ENCODE measurements at places on chromosomes 2 and 18. TPM values are rescaled to one million over a fixed set of nuclear protein-coding genes. Genes with fewer than 3 reads are reported as not detected.

DNA sequence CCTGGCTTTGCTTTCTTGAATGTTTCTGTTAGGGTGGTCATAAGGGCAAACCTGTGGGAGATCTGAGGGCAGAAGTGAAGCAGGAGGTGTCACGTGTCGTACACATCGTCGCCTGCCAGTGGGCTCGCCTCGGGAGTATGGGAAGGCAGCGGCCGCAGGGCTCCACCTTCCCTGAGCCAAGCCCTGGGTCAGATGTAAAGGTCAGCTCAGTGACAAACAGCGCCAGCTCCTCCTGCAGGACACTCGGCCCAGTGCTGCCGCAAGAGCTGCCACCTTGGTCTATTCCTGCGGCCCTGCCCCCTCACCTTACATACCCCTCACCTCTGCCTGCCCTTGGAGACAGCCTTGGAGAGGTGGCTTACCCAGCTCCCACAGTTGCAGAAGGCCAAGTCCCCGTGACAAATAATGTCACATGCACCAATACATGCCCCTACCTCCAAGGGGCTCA lies 64.2 kb downstream of the PSMG2 start:
- DNase-seq, result no peak

DNA sequence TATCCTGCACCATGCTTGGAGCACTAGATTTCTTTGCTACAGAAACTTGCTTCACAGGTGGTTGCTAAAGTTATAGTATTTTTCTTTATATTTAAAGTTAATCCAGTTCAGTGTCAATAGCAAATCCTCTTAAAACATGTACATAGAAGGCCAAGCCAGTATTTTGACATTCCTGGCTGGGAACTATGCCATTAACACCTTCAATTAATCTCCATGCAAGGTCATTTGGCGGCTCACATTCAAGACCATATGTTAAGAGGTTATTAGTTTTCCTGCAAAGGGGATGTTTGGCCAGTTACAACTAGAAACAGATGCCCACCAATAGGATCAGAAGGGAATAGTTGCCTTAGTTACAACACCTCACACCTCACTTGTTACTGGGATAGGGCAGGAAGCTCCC lies 261.3 kb upstream of the MEIS1 start:
- no peak for DNase-seq

DNA sequence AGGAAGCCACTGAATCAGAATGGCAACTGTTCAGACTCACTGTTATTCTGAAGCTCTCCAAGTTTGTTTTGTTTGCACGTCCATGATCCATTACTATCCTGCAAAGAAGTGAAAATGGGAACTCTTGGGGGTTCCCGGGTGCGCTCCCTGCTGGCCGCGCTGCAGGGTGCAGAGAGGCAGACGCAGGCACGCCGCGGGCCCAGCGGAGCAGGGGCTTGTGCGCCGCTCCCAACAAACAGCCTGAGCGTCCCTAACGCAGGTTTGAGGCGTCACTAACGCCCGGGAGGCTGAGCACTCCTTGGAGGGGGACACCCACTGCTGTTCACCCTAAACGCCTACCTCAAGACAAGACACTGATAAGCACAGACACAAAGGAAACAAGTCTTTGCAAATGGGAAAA lies 14.3 kb upstream of the PIEZO2 start:
- no peak for DNase-seq

- no peak for DNase-seq
These were observed 36.6 kb upstream of the DYNC2LI1 start for GRCh38 chr2:43737097-43737854.

DNA sequence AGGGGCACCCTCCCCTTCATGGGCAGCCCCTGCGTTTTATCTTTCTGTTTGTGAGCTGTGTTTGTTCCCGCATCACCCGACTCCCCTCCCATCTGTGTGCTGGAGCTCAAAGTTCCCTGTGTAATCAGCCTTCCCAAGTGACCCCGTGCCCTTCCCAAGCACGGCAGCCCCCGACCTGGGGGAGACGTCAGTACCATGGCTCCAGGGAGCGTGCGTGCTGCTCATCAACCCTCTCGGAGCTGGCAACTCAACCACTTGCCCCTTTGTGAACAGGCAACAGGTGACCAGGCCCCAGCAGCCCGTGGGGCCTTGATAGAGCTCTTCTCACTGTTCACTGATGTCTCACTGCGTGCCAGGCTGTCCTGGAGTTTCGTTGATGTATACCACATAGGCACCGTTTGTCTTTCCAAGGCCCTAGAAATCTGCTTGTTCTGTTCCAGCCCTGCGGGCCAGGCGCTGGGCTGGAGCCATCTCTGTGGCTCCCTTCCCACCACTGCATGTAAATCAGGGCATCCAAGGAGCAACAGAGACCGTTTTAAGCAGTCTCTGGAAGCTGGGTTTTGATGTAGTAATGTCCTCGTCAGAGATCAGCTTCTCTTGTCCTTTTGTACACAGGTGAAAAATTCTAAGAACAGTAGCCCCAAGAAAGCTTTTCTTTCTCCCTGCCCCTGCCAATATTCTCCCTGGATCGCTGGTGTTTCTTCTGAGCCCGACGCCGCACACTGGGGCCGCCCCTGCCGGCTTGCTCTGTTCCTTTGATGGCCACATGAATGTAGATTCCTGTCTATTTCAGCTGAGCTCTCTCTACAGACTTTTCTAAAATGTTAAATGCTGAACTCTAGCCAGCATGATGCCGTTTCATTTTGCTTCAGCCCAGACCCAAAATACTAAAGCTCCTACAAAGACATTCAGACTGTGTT lies 107.0 kb upstream of the PTPRM start:
- DNase-seq, result no peak

GRCh38 chr2:16816016-16816415 lies 150.4 kb upstream of the CYRIA start:
- no peak for DNase-seq

The UNC80 gene
- 2.2 TPM for polyA plus RNA-seq

DNA sequence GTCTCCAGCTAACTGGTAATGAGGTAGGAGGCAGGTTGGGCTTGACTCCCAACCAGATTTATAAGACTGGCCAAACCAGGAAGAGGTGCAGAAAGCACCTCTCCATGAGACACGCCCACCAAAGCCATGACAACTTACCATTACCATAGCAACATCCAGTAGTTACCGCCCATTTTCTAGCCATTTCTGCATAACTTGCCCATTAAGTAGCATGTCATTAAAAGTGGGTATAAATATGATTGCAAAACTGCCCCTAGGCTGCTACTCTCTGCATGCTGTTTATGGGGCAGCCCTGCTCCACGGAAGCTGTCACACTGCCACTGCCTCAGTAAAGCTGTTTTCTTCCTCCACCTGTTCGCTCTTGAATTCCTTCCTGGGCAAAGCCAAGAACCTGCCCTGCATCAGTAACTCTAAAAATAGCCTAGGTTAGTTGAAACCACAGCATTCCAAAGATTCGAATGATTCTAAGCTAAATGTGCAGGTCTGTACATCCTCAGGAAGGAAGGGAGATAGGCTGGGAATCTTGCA lies 131.9 kb downstream of the ATL2 start:
- DNase-seq, result no peak
